ENCODE measurements at places on chromosomes 12 and 14. TPM values are rescaled to one million over a fixed set of nuclear protein-coding genes. Genes with fewer than 3 reads are reported as not detected.

DNA sequence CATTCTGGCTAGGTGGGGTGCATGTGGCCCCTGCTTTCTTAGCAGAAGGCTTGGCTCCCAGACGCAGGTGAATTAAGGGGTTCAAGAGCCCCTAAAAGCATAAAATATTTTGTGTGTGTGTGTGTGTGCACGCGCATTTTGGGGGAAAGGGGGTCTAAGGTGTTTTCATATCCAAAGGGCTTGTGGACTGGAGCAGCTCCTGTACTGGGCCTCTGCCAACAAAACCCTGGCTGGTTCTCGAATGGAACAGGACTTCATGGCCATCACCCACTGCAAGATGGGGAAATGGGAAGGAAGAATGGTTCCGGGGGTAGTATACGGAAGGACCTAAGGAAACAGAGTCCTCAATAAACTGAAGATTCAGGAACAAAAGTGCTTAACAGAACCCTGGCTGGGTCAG is 3.9 kb upstream of the ATN1 start:
- DNase-seq = no peak

DNA sequence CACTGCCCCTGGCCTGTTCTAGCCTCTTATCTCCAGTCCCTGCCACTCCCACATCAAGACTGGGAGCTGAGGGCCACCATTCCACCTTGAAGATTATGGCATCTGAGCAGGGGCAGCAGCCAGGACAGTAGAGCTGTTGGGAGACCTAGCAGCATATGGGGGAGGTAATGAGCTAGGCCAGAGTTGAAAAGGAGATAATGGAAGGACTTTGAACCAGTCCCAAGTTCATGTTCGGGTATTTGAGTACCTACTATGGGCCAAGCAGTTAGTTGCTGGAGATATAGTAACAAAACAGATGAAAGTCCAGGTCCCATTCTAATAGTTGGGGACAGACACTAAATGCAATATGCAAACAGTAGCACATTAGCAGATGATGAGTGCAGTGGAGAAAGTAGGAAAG is 151.5 kb downstream of the PLXNC1 start:
- DNase-seq = no peak

Gene TAS2R42
- not detected for total RNA-seq

Gene ANGEL1
- 26.8 TPM for total RNA-seq
